ENCODE measurements at places on chromosomes 12 and 14.

GRCh38 chr14:63752449-63753169 is 24.7 kb upstream of the SGPP1 start:
- DNase-seq: no peak

DNA sequence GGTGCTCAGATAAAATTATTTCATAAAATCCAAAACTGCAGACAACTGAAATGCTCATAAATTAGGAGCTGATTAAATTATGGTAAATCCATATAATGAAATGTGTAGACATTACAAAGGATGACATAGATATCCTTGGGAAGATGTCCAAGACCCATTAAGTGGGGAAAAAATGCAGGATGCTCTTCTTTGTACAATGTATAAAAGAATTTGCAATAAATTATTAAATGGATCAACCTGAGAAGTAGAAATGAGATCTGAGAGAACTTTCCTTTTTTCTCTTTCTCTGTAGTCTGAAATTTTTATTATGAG is 336.4 kb upstream of the E2F7 start:
- DNase-seq: no peak

DNA sequence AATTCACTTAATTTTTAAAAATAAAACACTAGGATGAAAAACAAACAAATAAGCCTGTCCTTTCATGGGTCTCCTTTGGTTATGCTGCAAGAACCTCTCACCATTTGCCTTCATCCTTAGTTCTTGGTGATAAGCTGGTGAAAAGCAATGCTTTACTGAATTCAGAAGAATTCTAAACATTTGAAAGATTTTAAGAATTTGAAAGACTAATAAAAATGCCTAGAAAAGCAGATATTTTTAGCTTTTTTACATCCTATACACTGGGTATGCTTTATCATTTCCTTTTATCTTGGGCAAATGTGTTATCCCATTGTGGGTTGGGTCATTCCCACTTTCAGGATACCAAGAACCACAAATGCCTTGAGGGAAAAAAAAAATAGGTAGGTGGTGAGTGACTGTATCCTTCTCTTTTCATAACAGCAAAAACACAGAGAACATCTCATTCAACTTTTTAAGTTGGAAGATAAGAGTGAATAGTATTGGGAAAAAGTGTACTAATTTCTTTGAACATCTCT is 197.1 kb upstream of the ABCD2 start:
- no peak for DNase-seq

DNA sequence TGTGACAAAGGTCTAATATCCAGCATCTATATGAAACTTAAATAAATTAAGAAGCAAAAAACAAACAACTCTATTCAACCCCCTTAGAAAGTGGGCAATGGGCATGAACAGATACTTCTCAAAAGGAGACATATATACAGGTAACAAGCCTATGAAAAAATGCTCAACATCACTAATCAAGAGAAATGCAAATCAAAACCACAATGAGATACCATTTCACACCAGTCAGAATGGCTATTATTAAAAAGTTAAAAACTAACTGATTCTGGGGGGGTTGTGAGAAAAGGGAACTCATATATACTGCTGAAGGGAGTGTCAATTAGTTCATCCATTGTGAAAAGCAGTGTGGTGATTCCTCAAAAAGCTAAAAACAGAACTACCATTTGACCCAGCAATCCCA is 198.9 kb downstream of the BMP4 start:
- no peak for DNase-seq

DNA sequence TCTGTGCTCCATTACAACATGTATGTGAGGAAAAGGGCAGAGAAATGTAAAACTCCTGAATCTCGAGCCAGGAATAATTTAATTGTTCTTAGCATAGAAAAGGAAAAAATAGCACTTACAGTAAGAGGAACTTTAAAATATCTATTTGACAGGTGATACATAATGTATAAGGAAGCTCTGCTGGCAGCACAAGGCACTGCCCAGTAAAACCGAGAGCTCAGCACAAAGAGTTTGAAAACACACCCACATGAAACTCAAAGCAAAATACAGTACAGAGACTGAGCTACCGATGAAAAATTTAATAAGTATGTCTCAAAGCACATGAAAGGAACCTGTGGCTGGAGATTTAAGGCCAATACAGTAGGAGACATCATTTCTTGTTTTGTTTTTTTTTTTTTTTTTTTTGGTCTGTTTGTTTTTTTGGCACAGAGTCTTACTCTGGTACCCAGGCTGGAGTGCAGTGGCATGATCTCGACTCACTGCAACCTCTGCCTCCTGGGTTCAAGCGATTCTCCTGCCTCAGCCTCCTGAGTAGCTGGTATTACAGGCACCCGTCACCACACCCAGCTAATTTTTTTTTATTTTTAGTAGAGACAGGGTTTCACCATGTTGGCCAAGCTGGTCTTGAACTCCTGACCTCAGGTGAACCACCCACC is 19.2 kb downstream of the CLIP1 start:
- no peak for DNase-seq

DNA sequence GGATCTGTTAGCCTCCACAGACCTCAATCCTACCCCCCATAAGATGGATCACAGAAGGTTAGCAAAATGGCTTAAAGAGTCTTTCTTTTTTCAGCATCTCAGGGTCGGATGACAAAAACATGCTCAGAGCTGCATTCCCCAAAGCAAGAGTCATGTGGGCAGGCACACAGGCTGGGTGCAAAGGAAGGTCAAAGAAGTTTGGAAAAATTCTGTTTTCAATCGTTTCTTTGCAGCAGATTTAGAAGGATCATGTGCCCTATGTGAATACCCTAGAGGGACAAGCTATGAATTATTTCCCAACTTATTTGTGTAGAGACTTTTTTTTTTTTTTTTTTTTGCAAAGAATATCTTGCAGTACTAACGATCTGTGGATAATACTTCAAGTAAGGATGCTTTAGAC is 845.4 kb downstream of the VRK1 start:
- no peak for DNase-seq

DNA sequence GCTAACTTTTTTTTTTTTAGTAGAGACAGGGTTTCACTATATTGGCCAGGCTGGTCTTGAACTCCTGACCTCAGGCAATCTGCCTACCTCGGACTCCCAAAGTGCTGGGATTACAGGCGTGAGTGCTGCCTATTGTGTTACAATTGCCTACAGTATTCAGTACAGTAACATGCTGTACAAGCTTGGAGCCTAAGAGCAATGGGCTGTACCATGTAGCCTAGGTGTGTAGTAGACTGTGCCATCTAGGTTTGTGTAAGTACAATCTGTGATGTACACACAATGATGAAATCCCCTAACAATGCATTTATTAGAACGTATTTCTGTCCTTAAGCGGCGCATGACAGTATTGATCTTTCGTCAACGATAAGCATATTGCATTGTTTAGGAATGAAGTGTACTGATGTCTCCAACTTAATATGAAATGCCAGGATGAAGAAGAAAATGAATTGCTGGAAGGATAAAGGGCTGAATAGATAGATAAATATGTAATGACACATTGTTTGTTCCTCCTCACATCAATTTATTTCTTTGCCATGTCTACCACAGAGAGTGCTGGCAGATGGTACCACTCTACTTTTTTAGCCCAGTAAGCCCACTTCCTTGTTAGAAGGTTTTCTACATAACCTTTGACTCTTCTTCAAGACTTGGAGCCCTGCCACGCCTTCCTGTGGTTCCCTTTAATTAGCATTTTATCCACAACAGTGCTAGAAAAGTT is 467.5 kb downstream of the VRK1 start:
- DNase-seq: no peak

DNA sequence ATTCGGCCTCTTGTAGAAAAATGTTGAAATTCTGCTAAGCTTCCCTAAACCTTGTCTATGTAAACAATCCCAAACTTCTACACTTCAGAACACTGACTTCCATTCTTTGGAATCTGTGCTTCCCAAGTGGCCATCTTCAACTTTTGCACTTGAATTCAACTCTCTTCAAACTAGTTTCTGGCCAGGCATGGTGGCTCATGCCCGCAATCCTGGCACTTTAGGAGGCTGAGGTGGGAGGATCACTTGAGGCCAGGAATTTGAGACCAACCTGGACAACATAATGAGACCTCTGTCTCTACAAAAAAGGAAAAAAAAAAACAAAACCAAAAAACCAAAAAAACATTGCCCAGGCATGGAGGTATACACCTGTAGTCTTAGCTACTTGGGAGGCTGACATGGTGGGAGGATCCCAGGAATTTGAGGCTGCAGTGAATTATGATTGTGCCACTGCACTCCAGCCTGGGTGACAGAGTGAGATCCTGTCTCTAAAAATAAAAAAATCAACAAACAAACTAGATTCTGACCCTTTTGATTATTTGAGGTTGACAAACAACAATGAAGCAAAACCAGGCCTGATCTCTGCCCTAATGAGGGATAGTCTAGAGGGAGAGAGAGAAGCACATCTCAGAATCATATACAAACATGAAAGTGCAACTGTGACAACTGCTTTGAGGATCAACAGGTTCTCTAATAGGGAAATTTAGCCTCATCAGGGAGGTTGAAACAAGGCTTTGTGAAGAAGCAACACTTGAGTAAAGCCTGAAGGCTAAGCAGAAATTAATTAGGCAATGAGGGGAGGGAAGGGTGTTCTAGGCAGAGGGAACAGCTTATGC is 11.6 kb upstream of the C12orf75 start:
- no peak for DNase-seq

DNA sequence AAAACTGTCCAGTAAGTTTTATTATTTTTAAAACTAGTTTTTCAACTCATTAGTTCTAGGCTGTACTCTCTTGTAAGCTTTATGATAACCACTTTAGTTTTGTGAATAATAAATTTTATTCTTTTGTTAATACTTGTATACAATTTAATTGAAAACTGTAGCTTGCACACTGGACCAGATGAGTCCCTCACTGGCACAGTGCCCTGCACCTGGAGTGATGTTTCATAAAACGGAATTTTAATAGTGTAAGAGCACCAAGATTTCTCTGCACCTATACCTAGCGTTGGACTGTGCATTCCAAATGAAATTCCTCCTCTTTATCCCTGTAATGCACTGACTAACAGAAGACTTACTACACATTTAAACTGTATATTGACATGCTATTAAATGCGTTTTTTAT is 80.8 kb downstream of the PRIMA1 start:
- DNase-seq: no peak

- no peak for DNase-seq
Observed at GRCh38 chr12:74980510-74980909, 229.1 kb downstream of the KCNC2 start.

- DNase-seq: no peak
Observed at GRCh38 chr12:95291501-95291900, 73.9 kb downstream of the VEZT start.

DNA sequence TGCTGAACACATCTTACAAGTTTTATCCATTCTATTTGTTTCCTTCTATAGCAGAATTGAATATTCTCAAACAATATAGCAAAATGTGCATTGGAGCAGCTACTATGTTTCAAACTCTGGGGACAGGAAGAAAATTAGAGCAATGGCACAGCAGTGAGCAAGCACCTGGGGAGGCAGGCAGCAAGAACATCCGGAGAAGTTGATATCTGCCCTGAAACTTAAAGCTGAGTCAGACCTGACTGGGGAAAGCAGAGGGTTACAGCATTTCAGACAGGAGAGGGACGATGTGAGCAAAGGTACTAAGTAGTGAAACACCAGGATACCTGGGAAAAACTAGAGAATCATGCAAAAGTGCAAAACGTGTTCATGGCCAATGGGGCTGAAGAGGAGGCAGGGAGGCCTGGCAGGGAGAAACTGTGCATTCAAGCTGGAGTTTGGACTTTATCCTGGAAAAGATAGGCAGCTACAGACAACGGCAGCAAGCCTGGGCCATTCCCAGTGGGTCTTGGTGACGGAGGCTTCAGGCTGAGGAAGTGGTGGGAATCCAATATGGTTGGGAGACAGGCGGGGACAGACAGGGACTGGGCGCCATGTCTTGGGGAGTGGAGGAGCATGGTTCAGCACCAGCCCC is 118.0 kb upstream of the CDKN3 start:
- DNase-seq: no peak

DNA sequence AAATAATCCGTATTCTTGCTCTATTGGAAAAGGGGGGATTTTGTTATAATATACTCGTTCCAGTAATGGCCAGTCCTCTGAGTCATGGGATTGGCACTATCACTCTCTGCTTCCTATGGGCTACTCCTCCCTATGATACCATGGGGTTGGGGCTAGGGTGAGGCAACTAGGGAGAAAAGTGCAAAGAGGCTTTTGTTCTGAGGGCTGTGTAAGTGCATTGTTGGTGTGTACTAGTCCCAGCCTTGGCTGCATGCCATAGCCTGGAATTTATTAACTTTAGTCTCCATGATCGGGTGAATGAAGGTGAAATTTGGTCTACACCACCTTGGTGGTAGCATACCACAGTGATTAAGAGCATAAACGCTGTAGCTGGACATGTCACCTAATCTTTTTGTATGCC is 247.6 kb downstream of the RPAP3 start:
- no peak for DNase-seq

- DNase-seq: no peak
Observed at GRCh38 chr14:30906752-30907658, 32.6 kb downstream of the COCH start.

DNA sequence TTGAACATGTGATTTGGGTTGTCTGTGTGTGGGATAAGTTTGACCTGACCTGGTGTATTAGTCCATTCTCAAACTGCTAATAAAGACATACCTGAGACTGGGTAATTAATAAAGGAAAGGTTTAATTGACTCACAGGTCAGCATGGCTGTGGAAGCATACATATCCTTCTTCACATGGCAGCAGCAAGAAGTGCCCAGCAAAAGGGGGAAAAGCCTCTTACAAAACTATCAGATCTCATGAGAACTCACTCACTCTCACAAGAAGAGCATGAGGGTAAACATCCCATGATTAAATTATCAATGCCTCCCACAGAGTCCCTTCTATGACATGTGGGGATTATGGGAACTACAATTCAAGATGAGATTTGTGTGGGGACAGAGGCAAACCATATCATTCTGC is 94.0 kb upstream of the PPM1H start:
- no peak for DNase-seq

DNA sequence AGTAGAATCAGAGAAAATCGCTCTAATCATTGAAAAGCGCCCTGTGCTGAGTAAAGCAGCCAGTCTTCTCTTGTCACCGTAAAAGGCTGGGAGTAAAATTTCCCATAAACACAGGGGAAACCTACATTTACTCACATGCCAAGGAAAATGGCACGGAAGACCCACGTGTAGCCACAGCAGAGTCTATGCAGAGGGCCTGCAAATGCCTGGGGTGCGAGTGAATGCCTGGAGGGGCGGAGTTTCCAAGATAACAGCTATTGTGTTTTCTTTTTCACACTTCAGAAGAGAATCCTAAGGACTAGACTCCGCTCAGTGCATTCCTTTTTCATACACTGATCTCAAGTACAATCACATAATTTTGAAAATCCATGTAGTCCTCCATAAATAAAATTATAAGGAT is 159.9 kb upstream of the FOXN3 start:
- DNase-seq: no peak

GRCh38 chr14:87952307-87953094 is 40.5 kb downstream of the GALC start:
- DNase-seq: no peak

DNA sequence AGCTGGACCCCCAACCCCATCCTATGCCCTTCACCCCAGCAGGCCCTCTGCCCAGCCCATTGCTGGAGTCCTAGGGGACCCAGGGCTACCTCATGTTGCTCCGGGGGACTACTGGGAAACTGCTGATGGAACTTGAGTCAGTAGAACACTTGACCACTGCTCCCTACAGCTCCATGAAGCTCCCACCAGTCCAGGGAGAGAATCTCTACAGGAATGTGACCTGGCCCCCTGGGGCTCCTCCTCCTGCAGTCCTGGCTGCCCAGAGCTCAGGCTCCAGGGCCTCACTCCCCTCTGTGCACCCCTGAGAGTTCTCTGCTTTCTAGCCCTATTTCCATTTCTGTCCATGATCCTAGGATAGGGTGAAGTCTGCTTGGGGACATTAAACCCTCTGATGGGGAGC is 10.8 kb upstream of the AQP2 start:
- DNase-seq: no peak
